Eye (tissue), 1 donor: ENCODE measurements at places on chromosomes 7 and 10.

- no peak for DNase-seq
These were observed 155.8 kb upstream of the RHOBTB1 start for GRCh38 chr10:61099756-61100155.

DNA sequence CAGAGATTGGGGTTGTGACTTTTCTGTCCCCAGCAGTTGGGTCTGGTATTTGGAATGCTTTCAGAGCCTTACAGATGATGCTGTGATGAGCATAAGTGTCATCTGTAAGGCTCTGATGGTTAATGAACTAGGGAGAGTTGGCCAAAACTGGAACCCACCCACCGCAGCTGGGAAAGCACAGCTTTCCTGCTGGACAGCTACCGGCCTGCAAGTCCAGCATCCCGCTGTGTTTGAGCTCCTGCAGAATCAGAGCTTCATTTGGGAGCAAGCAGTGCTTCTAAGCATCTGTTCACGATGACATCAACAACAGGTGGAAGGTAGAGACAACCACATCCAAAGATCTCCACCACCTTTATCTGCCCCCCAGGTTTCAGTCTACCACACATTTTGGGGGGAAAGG is 11.7 kb downstream of the UCN3 start:
- no peak for DNase-seq

- no peak for DNase-seq
These were observed 30.3 kb upstream of the TRIM24 start for GRCh38 chr7:138429577-138430250.

- no peak for DNase-seq
These were observed 64.7 kb upstream of the LRGUK start for GRCh38 chr7:134062460-134062859.

GRCh38 chr7:19705663-19706062 is 3.2 kb downstream of the POLR1F start:
- DNase-seq: no peak

DNA sequence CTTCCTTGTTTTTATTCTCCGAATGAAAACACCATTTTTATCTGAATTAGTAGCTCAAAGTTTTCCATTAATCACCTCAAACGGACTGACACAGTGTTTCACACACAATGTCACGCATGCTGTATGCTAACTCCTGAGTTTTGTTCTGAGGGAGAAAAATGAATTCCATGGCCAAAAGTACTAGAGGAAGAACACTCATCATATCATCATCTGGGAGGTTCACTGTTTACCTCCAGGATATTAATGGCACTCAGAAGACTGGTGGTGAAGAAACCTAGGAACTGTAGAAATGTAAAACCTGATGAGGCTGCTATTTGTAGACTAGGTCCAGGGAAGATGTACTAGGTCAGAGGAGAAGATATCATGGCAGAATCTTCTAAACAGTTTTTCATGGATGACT is 395.6 kb upstream of the ETV1 start:
- DNase-seq: no peak

GRCh38 chr10:49629431-49629881 is 15.6 kb downstream of the CHAT start:
- peak; percentile 78 for DNase-seq

DNA sequence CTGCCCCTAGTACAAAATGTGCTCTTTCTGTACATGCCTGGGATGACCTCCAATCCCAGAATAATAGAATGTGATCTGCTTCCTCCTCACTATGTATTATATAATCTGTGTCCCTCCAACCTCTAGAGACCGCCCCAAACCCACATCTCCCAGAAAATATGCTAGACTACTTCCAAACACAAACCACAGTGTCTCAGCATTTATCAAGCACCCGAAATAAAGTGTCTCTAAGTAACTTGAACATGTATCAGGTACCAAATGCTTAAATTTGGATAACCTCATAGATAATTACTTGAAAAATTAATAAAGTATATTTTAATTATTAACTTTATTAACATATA is 16.1 kb downstream of the LYZL1 start:
- no peak for DNase-seq

DNA sequence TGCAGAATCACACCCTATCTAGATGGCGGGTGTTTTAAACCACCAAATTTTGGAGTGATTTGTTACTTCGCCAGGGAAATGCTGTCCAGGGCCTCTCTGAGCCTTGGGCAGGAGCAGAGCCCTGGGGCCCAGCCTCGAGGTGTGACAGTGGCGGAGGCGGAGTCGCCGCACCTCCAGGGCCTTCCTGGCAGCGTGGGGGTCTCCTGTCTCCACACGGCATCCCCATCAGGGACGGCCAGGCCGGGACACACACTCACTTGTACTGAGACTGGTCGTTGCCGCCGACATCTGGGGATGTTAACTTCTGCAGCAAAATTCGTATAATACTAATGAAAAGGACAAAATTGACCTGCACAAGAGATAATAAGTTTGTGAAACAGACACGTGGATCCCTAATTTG is 110.7 kb downstream of the VIPR2 start:
- no peak for DNase-seq

- DNase-seq: no peak
These were observed 8.3 kb upstream of the ZC3HAV1L start for GRCh38 chr7:139043823-139044812.

GRCh38 chr10:113746217-113746957 is 5.1 kb upstream of the PLEKHS1 start:
- DNase-seq: no peak

GRCh38 chr7:45060295-45060694 is 28.5 kb downstream of the NACAD start:
- DNase-seq: no peak

DNA sequence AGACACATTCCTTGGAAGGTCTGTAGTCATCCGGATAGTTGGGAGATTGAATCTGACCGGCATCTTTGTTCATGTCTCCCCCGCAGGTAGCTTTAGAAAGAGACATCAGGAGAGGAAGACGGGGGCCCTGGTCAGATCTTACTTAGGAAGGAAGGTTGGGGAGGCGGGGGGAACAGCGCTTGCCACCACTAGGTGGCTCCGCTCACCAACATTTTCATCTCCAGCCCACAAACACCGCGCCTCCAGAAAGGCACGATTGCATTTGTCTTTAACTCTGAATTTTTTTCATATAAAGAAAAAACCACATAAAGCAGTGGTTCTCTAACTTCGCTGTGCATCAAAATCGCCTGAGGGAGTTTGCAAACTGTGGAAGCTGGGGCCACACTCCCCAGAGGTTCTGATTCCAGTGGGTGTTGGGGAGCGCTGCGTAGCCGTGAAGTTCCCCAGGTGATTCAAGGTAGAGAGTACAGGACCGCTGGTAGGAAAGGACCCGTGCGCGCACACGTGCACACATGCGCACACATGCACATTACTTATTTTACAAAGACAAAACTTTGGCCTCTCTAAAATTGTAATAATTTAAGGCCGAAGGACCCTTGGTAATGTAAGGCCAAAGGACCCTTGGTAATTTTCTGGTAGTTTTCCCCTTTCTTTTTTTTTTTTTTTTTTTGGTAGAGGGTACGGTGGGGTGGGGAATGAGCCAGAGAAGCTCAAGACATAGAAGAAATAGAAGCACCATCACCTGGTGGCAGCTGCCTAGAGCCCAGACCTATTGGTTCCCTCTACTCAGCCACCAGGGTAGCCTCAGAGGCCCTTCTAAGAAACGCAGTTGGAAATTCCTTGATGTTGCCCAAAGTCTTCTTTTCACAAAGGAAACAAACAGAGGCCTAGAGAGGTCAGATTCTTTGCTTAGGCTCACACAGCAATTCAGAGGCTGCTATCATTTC is 37.4 kb upstream of the OPALIN start:
- peak; percentile 89 for DNase-seq

DNA sequence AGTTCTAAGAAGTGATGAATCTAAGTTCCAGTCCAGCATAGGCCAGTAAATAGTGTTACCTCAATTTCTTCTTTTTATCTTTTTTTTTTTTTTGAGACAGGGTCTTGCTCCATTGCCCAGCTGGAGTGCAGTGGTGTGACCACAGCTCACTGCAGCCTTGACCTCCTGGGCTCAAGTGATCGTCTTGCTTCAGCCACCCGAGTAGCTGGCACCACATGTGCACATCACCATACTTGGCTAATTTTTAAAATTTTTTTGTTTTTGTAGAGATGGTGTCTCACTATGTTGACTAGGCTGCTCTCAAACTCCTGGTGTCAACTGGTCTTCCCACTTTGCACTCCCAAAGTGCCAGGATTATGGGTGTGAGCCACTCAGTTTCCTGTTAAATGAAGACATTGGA is 126.6 kb upstream of the LYZL2 start:
- DNase-seq: no peak

DNA sequence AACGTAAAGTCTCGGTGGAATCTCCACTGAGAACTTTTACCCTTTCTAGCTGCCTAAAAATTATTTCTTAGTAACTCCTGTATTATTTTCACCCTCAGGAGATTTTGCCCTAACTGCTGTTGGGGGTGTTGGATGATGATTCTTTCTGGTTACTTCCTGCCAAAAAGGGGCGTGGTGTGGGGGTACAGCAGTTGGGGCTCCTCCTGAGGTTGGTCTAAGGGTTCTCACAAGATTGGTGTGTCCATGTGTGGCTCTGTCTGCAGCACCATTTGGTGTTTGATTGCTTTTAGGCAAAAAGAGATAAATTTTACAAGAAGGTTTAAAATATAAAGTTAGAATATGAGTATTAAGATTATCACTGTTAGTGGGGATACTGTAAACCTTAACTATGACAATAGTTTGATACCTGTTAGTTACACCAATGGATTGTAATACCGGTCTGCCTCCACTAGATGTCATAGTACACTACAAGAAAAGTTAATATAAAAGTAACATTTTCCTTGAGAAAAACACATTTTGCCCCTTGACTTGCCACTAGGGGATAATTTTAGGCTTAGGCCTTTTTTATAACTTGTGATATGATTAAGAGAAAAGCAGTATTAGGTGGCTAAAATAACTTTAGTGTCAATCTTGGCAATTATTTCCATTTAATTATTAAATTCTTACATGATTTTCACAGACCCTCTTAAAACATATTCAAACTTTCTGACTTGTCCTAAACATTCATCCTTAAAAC is 928.7 kb downstream of the IPMK start:
- peak; percentile 67 for DNase-seq

DNA sequence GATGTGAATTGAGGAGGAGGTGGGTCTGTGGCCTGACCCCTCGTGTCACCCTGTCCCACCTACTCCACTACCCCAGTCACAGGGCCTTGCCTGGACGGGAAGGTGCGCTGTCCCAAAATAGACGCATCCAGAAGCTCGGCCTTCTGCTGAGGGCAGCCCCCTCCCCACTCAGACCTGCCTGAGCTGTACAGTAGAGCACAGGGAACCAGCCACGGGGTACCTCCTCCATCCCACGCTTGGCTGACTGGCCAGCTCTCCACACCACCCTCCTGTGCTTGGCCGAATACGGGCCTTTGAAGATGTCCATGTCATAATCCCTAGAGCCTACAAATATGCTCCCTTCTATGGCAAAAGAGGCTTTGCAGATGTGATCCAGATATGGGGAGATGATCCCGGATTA is 88.3 kb downstream of the CHST15 start:
- no peak for DNase-seq

GRCh38 chr10:17644485-17644943 is 563 bp downstream of the STAM start:
- no peak for DNase-seq

DNA sequence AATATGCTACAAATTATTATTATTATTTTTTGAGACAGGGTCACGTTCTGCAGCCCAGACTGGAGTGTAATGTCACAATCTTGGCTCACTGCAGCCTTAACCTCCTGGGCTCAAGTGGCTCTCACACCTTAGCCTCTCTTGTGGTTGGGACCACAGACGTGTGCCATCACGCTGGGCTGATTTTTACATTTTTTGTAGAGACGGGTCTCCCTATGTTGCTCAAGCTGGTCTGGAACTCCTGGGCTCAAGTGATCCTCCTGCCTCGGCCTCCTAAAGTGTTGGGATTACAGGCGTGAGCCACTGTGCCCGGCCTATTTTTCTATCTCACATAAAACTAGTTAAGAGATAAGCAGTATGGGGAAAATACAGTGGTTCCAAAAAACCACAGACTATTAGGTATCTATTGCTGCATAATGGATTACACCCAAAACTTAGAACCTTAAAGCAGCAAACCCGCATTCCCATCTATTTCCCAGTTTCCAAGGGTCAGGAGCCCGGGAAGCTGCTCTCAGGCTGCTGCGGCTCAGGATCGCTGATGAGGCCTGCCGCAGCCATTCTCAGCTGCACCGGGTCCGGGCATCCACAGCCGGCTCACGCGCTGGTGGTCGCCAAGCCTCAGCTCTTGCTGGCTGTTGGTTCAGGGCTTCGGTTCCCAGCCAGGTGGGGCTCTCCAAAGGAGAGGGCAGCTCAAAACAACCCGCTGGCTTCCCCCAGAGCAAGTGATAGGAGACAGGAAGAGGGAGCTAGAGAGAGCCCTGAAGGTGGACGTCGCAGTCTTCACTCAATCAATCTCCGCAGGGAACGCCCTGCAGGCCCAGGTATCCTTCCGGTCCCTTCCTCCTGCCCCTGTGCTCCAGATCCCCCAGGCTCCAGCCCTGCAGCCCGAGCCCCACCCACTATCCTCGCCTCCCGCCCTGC is 128.2 kb downstream of the UBE2H start:
- DNase-seq: peak; percentile 85

- peak; percentile 6 for DNase-seq
These were observed 55.4 kb upstream of the KIAA1217 start for GRCh38 chr10:24153537-24153936.
